Myometrial cell (primary cell): ENCODE measurements at places on chromosomes 5 and 9. TPM values are rescaled to one million over a fixed set of nuclear protein-coding genes. Genes with fewer than 3 reads are reported as not detected.

ADGRD2 gene
- total RNA-seq = not detected in 2 replicates

SPINK7 gene
- total RNA-seq = not detected in 2 replicates

TLX3 gene
- total RNA-seq = not detected in 2 replicates

CER1 gene
- total RNA-seq = not detected in 2 replicates

SLC22A5 gene
- 5.8 and 7.8 TPM in 2 replicates for total RNA-seq

IFNA2 gene
- total RNA-seq = not detected in 2 replicates

TMEM252 gene
- total RNA-seq = not detected in 2 replicates

LCN1 gene
- not detected in 2 replicates for total RNA-seq
